Amygdala (tissue), 56 donors: ENCODE measurements at places on chromosomes 4 and X.
A peak's percentile ranks its signal among the peaks of the same experiment; 100 is the strongest.

- DNase-seq: no peak
Measured at GRCh38 chrX:105331244-105331643, 110.8 kb upstream of the TEX13A start.

DNA sequence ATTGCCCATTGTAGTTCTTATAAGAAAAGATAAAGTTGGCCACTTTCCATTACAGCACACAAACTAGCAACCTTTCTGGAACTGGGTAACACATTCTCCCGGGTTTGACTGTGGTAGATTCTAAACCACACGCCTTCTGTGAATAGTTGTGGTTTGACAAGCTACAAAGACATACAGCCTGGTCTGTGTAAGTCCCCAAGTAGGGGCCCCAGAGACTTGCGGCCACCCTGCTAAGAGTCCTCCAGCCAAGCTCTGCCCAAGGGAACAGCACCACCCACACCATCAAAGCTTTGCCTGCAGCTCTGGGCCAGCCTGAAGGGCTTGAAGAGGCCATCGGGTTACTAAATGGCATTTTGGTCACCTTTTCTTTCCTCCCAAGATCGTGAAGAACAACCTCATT is 203.4 kb downstream of the MAML3 start:
- DNase-seq: no peak

DNA sequence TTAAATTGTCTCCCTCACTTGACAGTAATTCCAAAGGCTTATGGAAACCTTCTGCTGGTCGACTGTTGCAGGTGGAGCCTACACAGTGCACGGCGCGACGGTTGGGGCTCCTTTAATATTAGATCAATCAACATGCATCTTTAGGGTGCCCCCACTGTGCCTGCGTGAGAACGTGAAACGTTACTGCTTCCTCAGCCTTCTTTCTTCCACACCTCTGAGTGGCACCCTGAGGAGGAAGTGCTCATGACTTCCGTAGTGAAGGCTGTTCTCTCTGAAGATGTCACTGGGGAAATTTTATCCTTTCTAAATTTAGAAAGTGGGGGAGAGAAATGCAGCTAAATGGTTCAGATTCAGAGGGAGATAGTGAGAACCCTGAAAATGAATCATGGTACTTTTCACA is 184.0 kb upstream of the ZFP42 start:
- DNase-seq: no peak

DNA sequence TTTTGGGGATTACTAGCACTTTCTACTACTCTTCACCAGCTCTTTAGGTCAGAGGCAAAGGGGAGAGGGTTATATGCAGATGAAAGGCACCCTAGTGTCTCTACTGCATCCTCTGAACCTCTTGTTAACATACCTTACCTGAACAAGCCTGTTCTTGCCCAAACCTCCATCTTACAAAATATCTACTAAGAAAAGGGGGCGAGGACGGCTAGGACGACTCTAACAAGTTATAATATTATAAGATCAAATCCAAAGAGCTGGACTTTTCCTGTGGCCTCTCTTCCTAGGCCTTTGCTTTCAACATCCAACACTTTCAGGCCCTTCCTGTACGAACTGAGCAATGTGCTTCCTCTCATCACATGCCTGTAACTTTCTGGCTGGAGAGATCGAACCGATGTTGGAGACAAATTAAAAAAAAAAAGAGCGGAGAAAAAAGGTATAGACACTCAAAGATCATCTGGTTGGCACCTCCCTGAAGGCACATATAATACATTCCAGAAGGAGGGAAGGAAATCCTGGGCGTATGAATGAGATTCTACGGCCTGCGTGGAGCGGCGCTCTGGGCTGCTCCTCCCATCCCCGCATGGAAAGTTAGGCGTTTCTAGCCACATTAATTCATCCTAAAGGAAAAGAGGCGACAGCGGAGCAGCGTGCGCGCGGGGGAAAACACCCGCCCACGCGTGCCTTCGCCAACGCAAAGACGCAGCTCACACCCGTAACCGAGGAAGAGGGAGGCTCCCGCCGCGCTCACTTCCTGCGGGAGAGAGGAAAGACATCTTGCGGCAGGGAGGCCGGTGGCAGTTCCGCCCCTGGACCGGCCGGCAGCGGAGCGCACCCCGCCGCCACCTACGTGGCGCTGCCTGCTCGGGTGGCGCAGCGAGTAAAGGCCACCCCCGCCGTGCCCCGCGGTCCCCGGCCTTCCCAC is 808 bp downstream of the PRDM5 start:
- peak; percentile 19 for DNase-seq

DNA sequence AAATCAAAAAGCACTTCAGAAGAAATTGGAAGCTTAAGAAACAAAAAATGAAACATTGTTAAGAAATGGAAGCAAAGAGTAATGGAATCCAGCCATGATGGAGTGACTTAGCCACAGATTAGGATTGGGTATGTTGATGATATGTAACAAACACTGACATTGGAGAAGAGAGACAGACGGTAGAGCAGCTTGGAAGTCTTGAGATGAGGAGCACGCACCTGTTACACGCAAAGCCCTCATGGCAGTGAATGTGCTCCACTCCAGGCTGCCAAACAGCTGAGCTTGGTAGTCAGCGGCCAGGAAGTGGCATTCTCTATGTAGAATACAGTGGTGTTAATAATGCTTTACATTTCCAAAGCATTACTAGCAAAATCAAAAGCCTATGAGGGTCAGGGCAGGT is 56.9 kb upstream of the GPRIN3 start:
- DNase-seq: no peak

DNA sequence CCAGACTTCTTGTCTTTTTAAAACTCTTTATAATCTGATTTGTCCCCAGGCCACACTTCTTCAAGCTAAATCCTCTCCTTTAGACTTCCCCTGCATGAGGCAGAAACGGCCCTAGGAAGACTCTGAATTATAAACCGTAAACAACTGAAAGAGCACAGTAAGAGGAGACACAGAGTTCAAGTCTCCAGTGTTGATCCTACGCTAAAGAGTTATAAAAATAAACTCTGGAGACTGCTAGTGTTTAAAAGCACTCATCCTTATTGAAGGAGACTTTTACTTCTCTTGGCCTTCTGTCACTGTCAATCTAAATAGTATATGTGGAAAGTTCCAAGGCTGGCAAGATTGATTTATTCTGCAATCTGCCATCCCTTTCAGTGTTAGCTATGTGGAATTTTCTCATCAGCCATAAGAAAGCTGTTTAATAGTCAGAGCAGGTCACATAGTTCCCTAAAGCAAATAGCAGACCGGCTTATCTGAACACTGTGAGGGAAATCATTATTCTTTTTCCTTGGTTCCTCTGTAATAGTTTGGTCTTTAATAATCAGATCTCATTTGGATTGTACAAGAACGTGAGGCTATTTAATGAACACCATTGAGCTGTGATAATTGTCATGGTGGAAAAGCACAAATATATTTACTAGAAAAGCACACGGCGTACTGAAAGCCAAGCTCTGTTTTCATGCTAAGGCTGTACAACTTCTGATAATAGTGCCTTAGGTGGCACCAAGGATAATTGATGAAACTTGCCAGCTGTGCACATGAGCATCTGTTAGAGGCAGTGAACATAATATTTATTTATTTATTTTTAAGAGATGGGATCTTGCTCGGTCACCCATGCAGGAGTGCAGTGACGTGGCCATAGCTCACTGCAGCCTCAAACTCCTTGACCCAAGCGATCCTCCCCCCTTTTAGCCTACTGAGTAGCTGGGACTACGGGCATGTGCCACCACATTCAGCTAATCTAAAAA is 157.7 kb downstream of the CEP135 start:
- DNase-seq: no peak

DNA sequence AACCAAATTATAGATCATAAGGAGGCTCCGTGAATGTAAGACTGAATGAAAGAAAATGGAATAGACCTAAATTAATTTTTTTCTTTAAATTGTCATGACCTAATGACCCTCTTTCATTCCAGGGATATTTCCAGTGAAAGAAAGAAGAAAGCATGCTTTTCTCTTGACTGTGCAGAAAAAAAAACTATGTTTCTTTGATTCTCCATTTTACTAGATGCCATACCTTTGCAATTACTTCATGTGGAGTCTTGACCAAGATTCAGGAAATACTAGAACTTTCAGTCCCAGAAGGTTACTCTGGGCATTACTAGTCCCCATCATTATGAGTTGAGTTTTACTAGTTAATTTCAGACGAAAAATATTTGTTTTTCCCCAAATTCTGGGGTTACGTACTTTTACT is 6.4 kb upstream of the COMMD8 start:
- DNase-seq: no peak

DNA sequence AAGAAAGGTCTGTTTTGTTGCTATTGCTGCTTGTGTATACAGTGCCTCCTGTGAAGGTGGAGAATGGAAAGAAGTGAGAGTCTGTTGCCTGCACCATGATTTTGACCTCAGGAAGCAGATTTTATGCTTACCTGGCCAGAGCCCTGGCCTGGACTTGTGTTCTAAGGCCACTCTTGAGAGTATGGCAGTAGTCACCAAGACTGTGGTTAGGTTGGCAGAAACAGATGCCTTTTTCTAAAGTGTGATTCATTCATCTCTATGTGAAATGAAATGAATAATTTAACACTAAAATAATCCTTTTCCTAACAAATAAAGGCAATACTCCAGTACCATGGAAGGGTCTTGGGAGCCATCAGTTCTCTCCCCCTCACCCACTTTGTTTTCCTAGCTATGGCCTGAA is 161.8 kb downstream of the DCLK2 start:
- DNase-seq: no peak

GRCh38 chrX:134622056-134622812 is 36.0 kb downstream of the PLAC1 start:
- no peak for DNase-seq

DNA sequence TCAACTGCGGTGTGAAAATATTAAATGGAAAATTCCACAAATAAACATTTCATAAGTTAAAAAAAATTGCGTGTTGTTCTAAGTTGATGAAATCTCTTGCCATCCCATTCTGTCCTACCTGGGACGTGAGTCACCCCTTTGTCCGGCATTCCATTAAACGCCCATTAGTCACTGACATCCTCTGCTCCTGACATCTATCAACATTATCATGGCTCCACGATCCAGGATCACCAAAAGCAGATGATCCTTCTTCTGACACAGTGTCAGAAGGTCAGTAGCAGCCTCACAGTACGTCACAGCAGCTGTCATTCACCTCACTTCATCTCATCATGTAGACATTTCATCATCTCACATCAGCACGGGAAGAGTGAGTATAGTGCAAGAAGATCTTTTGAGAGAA is 125.7 kb downstream of the ZNF827 start:
- no peak for DNase-seq

DNA sequence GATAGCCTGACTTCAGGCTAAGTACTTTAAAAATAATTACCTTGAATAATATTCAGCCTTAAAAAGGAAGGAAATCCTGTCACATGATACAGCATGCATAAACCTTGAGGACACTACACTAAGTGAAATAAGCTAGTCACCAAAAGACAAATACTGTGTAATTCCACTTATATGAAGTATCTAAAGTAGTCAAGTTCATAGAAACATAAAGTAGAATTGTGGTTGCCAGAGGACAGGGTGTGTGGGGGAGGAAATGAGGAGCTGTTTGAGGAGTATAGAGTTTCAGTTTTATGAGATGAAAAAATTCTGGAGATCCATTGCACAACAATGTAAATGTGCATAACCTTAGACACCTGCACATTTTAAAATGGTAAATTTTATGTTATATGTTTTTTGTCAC is 5.6 kb upstream of the STPG2 start:
- no peak for DNase-seq

DNA sequence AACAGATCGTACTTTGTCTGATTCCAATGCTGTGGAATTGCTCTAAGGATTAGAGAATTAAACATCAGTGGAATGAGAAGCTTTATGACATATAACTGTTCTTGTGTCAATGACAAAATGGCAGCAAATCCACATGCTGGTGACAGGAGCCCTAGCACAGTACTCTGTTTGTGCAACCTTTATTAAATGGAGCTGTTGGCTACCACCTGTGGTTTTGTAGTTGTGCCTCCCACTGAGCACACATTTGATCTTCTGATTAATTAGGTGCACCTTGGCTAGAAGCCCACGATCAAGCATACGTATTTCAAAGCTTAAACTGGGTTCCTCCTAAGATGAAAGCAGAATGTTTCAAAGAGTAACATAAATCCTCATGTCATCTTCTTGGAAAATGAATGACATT is 394.0 kb upstream of the IGFBP7 start:
- no peak for DNase-seq

DNA sequence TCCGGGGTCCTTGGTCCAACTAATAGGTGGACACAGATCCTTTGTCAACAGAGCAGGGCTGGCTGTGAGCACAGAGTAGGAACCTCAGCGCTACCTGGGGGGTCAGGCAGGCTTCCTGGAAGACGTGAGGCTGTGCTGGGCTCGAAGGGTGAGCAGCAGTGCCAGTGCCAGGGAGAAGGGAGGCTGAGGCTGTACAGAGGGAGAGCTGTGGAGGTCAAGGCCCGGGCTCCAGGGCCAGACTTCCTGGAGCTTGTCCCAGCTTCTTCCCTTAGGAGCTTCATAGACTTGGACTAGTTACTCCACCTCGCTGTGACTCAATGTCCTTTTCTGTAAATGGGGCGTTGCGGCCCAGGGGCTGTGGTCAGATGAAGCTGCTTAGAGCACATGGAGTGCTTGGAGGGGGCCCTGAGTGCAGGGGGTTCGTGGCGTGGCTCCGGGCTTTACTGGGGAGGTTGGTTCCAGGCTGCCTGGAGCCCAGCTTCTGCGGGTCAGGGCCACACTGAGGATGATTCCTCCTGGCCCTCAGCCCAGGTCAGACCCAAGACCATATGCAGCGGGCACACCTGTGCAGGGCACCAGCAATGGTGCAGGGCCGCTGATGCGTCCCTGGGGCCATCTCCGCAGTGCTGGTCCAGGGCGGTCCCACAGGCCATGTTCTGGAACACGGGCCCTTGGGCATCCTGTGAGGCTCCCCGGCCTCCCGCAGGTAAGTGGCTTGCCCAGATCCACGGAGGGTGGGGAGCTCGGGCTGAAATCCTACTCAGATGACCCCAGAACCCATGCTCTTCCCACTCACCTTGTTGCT is 98.1 kb downstream of the DCTD start:
- DNase-seq: no peak

DNA sequence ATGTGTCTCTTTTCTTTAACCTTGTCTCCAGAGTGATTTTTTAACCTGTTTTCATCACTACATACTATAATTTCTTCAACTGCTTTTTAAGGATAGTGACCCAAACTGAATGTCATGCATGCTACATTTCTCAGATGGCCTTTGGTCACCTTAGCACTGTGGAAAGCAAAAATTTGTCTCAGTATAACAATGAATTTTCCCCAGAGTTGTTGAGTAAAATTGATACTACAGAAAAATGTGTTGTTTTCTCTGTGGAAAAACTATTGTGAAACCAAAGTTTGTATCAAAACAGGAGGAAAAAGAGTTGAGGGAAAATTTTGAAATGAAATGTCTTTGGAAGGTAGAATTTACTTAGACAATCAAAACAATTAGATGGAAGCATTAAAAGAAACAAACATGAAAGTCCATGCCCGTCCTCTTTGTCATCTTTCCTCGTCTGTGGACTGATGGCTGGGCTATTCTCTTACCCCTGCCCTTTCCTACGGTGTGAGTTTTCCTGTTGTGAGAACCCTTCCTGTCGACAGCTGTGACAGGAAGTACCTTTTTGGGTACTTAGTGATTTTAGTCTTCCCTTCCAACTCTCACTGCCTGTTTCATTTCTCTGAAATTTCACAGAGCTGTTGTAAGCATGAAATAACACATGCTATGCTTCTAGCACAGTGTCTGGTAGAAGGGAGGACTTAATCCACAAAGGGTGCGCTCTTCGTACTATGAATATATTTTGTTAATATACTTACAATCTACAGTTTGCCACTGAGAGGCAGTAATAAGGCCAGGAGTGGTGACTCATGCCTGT is 50.8 kb downstream of the LRP2BP start:
- DNase-seq: no peak
